ENCODE measurements at places on chromosomes 3 and 15. TPM values are rescaled to one million over a fixed set of nuclear protein-coding genes. Genes with fewer than 3 reads are reported as not detected.

GRCh38 chr15:76298986-76299385, 12.3 kb downstream of the ETFA start:
- H3K4me3 ChIP-seq: no peak overlapping the region
- DNase-seq: no peak
- H3K27me3 ChIP-seq: no peaks in the 10 kb centered on the region
- H3K4me1 ChIP-seq: no peaks in the 10 kb centered on the region
- H3K36me3 ChIP-seq: no peaks in the 10 kb centered on the region

ACSBG1 gene
- total RNA-seq: not detected

GRCh38 chr3:182027366-182027765, 315.6 kb downstream of the SOX2 start:
- no peaks in the 10 kb centered on the region for H3K27me3 ChIP-seq
- H3K27ac ChIP-seq: no peak overlapping the region
- DNase-seq: no peak
- H3K4me3 ChIP-seq: no peak overlapping the region

- H3K27ac ChIP-seq: no peak overlapping the region
- H3K4me1 ChIP-seq: no peaks in the 10 kb centered on the region
- H3K4me3 ChIP-seq: no peak overlapping the region
- no peaks in the 10 kb centered on the region for H3K36me3 ChIP-seq
- DNase-seq: no peak
These were observed 286.5 kb downstream of the NSUN3 start for GRCh38 chr3:94349310-94349878.

Data from right lobe of liver (tissue), 6 donors.